Chondrocyte (in vitro differentiated cells): ENCODE measurements at places on chromosomes 4 and X.

- no peak overlapping the region for H3K4me3 ChIP-seq
- peak overlapping the region; percentile 46 for H3K27ac ChIP-seq
- DNase-seq, result no peak
- H3K36me3 ChIP-seq, result no peaks in the 10 kb centered on the region
These were observed 39.0 kb upstream of the RASL11B start for GRCh38 chr4:52822972-52823701.

DNA sequence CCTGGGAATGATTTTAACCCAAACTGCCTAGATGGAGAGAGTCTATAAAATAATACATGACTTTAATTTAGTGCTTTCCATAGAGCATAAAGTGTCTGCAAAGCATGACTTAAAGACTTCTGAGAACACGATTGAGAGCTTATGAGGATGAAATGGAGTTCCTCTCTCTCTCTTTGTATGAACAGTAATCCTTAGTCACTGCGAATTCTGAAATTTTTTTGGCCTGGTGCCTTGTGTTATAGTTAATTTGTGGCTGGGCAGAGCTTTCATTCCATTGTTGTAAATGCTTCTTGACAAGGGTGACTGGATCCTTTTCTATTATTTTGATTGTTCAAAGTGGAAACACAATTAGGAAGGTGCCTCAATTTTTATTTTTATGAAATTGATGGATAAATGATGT, 179.5 kb downstream of the CEP135 start:
- H3K4me1 ChIP-seq, result peaks cover 10% of the 10 kb centered on the region
- H3K27me3 ChIP-seq, result no peaks in the 10 kb centered on the region
- no peak for DNase-seq

DNA sequence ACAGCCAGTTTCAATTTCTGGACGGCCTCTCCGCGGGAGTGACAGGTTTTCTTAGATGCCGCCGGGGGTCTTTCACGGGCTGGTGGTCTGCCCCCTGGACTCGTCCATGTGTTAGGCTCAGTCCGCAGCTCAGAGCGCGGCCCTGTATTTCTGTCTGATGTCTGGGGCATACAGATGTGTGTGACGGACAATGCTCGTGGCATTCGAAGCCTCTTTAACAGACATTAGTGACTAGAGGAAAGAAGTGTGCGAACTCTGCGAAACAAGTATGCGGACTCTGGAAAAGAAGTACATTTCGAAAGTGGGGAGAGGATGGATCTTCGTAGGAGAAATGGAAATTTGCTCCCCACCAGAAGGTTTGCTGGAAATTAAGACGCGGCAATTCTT, 793 bp upstream of the DCUN1D4 start:
- peaks cover 42% of the 10 kb centered on the region for H3K4me1 ChIP-seq
- DNase-seq, result no peak
- no peaks in the 10 kb centered on the region for H3K27me3 ChIP-seq
- H3K4me3 ChIP-seq, result peak overlapping the region; percentile 94
- H3K36me3 ChIP-seq, result no peaks in the 10 kb centered on the region

DNA sequence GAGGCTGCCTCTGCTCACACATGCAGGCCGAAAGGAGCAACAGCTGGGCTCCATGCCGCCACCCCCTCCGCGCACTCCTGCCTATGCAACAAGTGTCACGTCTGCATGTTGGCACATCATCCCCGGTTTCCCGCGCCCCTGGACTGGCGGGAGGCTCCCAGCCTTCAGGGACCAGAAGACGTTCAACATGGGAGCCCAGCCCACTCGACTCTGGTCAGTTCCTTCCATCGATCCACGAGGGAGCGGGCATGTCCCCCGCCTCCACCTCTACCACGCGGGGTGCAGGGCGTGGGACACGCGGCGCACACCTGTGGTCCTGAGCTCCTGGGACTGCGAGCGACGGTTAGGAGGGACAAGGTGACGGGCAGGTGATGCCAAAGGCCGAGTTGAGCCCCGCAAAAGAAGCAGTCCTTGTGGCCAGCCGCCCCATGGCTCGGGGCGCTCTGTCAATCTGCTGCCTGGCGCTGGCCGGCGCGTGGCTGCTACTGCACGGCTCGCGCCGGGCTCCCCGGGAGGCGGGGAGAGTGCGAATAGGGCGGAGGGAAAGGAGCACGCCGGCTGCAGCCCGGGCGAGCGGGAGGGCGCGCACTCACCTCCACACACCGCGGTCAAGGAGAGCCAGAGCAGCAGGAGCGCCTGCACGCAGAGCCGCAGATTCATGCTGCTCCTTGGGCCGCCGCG, 645 bp downstream of the APLN start:
- no peak for DNase-seq
- H3K4me1 ChIP-seq, result peaks cover 7% of the 10 kb centered on the region
- no peak overlapping the region for H3K27ac ChIP-seq
- H3K4me3 ChIP-seq, result peak overlapping the region; percentile 63
- H3K36me3 ChIP-seq, result no peaks in the 10 kb centered on the region
- peaks cover 16% of the 10 kb centered on the region for H3K27me3 ChIP-seq

GRCh38 chrX:149825424-149825823, 43.7 kb downstream of the MAGEA9 start:
- no peak for DNase-seq
- peaks cover 11% of the 10 kb centered on the region for H3K4me1 ChIP-seq
- no peaks in the 10 kb centered on the region for H3K36me3 ChIP-seq
- H3K27me3 ChIP-seq, result peaks cover 13% of the 10 kb centered on the region
- no peak overlapping the region for H3K4me3 ChIP-seq

DNA sequence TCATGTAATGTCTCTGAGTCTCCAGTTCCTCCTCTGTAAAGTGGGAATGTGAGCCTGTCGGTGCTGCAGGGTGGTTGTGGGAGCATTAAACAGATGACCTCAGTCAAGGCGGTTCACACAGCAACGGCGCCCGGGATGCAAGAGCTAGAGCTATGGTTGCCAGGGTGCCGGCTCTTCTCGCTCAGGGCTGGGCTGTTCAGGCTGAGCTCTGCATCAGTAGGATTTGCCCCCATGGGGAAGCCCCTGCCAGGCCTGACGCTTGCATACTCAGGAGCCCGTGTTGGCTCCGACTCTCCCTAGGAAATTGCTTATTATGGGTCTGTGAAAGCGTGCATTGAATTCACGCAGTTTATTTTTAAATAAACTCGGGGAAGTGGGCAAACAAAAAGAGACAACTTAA, 67.3 kb downstream of the PSAPL1 start:
- peaks cover 11% of the 10 kb centered on the region for H3K27me3 ChIP-seq
- H3K27ac ChIP-seq, result no peak overlapping the region
- H3K36me3 ChIP-seq, result no peaks in the 10 kb centered on the region
- DNase-seq, result no peak
- H3K4me3 ChIP-seq, result no peak overlapping the region

- H3K27ac ChIP-seq, result no peak overlapping the region
- H3K27me3 ChIP-seq, result no peaks in the 10 kb centered on the region
- no peak overlapping the region for H3K4me3 ChIP-seq
- DNase-seq, result no peak
- H3K36me3 ChIP-seq, result no peaks in the 10 kb centered on the region
These were observed 544.3 kb downstream of the TRIML1 start for GRCh38 chr4:188683571-188683970.

GRCh38 chrX:40952855-40953254, 132.4 kb upstream of the USP9X start:
- H3K27me3 ChIP-seq, result no peaks in the 10 kb centered on the region
- H3K27ac ChIP-seq, result no peak overlapping the region
- H3K4me1 ChIP-seq, result peaks cover 7% of the 10 kb centered on the region
- H3K4me3 ChIP-seq, result peak overlapping the region; percentile 22
- no peaks in the 10 kb centered on the region for H3K36me3 ChIP-seq

GRCh38 chrX:78116766-78117165, 12.7 kb downstream of the PGK1 start:
- H3K4me3 ChIP-seq, result no peak overlapping the region
- H3K27me3 ChIP-seq, result no peaks in the 10 kb centered on the region
- peaks cover 8% of the 10 kb centered on the region for H3K36me3 ChIP-seq
- no peak overlapping the region for H3K27ac ChIP-seq

- H3K27ac ChIP-seq, result no peak overlapping the region
- no peaks in the 10 kb centered on the region for H3K36me3 ChIP-seq
- no peak overlapping the region for H3K4me3 ChIP-seq
- H3K27me3 ChIP-seq, result no peaks in the 10 kb centered on the region
- DNase-seq, result no peak
These were observed 300.8 kb downstream of the ADGRL3 start for GRCh38 chr4:61500883-61501282.

DNA sequence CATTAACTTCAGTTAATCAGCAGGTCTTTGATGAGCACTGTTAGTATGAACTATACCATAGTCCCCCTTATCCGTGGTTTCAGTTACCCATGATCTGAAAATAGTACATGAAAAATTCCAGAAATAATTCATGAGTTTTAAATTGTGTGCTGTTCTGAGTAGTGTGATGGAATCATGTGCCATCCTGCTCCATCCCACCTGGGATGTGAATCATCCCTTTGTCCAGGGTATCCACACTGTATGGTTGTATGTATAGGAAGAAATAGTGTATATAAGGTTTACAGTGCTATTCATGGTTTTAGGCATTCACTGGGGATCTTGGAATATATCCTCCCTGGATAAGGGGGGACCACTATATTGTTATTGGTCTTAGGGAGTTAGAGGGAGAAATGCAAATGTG, 24.5 kb downstream of the ARHGAP10 start:
- H3K36me3 ChIP-seq, result peaks cover 14% of the 10 kb centered on the region
- peak overlapping the region; percentile 95 for H3K27ac ChIP-seq
- no peaks in the 10 kb centered on the region for H3K27me3 ChIP-seq
- H3K4me3 ChIP-seq, result no peak overlapping the region
- no peak for DNase-seq

DNA sequence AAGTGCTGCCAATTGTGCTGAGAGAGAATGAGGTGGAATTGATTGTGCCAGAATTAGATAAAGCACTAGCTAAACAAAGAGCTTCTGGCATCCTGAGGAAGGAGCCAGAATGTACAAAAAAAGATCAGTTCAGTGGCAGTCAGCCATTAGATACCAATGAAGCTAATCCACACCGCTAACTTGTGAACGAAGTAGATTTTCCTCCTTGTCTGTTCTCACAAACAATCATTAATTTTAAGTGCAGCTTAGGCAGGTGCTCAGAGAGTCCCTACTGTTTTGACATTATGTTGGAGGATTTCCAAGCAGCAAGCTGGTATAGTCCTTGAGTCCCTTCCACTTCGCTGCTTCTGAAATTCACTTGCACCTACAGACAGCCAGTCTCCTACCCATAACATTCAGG, 617.4 kb downstream of the CENPC start:
- no peak overlapping the region for H3K4me3 ChIP-seq
- H3K36me3 ChIP-seq, result no peaks in the 10 kb centered on the region
- H3K27me3 ChIP-seq, result peaks cover 2% of the 10 kb centered on the region
